Renal cortex interstitium (tissue), 15 donors: ENCODE measurements at places on chromosomes 3 and 15. TPM values are rescaled to one million over a fixed set of nuclear protein-coding genes. Genes with fewer than 3 reads are reported as not detected.

DNA sequence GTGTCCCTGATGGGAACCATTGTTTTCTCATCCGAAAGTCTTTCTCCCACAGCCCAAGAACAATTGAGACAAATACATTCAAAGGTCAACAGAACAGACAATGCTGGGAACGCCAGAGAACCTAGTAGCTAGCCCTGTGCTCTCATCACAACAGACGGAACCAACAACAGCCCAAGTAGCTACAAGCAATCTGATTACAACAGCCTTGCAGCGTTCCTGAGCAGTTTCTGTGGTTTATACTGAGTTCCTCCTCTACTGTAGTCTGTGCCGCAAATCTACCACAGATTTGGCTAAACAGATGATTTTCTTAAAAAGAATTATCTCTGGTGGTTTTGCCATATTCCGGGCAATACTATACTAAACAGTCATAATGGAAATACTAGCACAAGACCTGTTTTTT lies 435.6 kb downstream of the MECOM start:
- no peak for DNase-seq

GRCh38 chr15:26132811-26133210 lies 269.7 kb upstream of the ATP10A start:
- no peak for DNase-seq

Gene FHIT
- polyA plus RNA-seq = 31.0 TPM

GRCh38 chr3:59412516-59412915 lies 362.7 kb upstream of the CFAP20DC start:
- DNase-seq = no peak

GRCh38 chr15:101067660-101068522 lies 148.7 kb downstream of the LRRK1 start:
- no peak for DNase-seq
